ENCODE measurements at places on chromosomes 5 and 9.

DNA sequence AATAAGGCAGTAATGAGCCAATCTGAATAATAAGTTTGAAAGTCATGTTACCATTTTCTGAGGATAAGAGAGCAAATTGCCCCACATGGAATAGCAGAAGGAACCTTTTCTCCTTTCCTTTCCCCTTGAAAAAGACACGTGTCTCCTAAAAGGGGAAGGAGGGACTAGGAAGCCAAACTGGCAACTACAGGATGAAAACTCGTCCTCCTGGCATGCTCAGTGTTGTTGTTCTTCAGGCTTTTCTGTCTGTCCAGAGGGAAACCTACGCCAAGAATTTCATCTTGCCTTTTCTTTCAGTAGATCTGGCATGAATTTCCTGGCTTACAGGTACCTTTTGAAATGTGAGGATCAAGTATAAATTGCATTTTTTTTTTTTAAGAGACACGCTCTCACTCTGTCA, 355.9 kb upstream of the TLE4 start:
- DNase-seq = no peak

DNA sequence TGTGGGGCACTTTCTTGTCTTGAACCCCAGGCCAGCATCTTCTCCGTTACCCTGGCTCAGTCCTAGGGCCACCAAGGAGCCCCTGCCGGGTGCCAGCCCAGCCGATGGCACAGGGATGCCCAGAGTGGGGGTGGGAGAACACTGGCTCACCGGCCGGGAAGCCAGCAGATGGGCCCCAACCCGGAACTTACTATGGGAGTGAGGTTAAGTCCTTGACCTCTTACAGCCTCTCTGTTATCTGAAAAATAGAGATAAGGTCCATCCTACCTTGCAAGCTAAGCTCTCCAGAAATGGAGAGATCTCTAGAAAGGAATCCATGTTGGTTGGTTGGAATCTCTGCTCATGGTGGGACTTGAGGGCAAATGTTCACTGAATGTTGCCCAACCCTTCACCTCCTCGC, 20.8 kb downstream of the SH3PXD2B start:
- no peak for DNase-seq

DNA sequence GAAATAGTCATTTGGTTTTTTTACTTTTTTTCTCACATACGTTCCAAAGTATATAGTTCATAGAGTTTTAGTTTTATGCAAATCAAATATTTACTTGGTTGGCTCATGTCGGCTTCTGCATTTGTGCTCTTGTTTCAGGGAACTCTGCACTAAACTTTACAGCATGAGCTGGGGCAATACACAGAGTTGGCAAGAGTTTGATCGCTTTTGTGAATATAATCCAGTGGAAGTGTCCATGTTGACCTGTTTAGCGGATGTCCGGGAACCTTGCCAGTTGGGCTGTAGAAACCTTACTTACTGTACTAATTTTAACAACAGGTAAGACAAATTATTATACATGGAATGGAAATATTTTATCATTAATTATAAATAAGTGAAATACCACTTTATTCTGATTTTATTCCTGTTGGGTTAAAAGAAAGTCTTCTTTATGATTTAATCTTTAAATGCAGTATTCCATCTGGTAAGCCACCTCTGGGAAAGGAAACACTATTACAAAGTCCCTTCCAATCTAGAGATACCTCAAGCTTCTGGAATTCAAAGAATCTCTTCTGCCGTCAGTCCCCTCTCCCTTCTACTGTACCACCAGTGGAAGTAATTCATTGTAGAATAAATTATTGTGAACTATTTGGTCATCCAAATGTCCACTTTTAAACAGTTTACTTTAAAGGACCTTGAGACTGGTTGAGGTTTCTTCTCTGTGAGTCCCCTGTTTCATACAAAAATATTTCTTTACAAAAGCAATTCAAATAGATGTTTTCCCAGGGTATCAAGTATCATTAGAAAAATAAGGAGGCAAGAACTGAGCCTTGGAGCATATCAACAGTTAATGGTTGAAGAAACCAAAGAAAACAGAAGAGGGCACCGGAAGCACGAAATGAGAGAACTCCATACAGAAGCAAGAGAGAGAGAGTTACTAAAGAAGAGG, 45.2 kb upstream of the GLIPR2 start:
- no peak for DNase-seq

GRCh38 chr5:76303921-76304320, 99.2 kb upstream of the IQGAP2 start:
- DNase-seq = no peak

GRCh38 chr5:95823738-95824609, 1.4 kb upstream of the GLRX start:
- no peak for DNase-seq

- no peak for DNase-seq
These were observed 481.3 kb downstream of the ZSWIM6 start for GRCh38 chr5:61813361-61813760.

GRCh38 chr5:79959407-79959806, 31.7 kb downstream of the MTX3 start:
- no peak for DNase-seq

DNA sequence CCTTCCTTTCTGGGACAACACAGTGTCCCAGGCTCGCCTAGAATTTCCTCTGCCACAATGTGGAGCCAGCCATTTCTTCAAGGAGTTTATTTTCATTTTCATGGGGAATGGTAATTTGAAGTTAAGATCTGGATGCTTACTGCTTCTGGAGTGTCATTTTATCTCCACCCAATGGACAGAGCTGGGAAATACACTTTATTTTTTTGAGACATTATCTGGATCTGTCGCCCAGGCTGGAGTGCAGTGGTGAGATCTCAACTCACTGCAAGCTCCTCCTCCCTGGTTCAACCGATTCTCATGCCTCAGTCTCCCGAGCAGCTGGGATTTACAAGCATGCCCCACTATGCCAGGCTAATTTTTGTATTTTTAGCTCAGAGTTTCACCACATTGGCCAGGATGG, 12.7 kb upstream of the THG1L start:
- DNase-seq = peak; percentile 45

- DNase-seq = no peak
These were observed 2.4 kb downstream of the HMCN2 start for GRCh38 chr9:130267930-130268329.

GRCh38 chr9:12808569-12808968, 33.7 kb downstream of the LURAP1L start:
- DNase-seq = no peak

DNA sequence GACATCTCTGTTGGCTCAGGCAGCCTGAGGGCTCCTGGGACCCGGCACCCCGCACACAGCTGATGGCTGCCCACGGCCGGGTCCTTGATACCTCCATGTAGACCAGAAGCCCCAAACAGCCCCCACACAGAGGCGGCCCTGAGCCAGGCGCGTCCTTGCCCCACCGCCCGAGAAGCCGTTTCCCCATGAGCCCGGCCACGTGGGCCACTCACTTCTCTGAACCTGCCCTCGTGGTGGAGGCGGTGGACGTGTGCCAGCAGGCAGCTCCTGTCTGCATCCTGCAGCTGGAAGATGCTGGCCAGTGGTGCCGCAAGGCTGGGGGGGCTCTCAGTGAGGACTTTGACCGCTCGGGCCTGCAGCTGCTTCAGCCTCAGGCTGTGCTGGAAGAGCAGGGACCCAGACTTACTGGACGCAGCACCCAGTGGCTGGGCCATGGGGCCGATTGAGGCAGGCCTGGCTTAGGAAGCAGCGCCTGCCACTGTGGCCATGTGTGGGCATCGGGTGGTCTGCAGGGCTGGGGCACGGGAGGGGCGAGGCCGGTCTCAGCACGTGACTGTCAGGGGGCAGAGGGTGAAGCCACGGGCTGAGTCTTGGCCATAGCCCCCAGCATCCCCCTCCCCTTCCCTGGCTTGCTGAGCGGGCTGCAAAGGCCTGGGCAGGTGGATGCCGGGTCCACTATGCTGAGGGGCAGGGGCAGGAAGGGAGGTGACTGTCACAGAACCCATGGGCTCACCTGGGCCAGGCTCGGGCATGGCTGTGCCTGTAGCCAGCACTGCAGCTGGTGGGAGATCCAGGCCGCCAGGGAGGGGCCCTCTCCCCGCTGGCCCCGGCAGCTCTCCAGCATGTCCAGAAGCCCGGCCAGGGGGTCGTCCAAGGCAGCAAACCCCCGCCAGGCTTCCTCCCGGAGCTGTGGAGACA, 50.0 kb downstream of the EXD3 start:
- no peak for DNase-seq

DNA sequence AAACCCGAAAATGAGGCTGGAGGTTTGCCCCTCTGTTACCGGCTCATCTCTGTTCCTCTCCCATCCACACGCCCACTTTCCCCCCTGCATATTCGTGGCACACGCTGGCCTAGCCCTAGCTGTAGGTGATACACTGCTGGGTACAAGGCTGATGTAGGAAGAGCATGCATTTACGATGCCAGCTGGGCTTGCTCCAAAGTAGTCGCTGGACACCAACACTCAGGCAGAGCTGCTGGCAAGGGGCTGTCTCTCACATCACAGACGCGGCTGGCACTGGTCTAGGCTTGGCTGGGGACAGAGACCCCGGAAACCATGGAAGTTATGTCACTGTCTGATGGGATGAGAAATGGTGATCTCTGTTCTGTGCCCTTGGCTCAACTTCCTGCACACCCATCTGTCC, 9.8 kb upstream of the PHYKPL start:
- no peak for DNase-seq

- peak; percentile 65 for DNase-seq
These were observed 3.3 kb upstream of the MSMP start for GRCh38 chr9:35757226-35757891.

GRCh38 chr9:18366184-18366583, 107.8 kb upstream of the ADAMTSL1 start:
- DNase-seq = no peak

GRCh38 chr9:31536471-31536870, 848.0 kb upstream of the ACO1 start:
- no peak for DNase-seq

DNA sequence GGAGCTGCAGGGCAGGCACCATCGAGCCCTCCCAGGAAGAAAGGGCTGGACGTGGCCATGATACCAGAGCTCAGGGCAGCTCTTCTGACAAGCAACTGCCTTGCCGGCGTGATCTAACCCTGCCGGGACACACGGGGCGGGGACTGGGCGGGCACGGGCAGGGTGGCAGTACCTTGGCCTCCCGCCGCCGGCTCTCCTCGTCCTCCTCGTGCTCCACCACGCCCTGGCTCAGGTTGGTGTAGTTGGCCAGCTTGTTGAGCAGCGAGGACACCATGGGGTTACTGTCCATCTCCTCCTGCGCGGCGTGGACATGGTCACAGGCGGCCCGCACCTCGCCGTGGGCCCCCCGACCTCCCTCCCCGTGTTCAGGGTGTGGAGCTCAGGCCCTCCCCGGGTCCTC, 18.5 kb downstream of the SLC12A7 start:
- DNase-seq = no peak

DNA sequence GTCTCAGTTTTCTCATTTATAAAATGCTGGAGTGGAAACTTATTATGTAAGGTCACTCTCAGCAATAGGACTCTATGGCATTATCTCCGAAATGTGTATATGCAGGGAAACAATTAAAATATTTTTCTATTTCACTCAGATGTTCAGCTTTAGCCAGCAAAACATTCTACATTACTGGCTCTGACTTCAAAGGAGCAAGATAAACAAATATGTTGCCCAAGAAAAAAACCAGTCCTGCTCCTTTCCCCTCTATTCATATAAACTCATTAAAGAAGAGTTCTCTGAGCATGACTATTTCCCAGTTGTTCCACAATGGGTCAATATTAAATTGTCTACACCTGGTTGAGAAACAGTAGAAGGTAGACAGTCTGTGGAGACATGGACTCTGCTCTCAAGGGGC, 155.0 kb downstream of the NPR3 start:
- DNase-seq = no peak

DNA sequence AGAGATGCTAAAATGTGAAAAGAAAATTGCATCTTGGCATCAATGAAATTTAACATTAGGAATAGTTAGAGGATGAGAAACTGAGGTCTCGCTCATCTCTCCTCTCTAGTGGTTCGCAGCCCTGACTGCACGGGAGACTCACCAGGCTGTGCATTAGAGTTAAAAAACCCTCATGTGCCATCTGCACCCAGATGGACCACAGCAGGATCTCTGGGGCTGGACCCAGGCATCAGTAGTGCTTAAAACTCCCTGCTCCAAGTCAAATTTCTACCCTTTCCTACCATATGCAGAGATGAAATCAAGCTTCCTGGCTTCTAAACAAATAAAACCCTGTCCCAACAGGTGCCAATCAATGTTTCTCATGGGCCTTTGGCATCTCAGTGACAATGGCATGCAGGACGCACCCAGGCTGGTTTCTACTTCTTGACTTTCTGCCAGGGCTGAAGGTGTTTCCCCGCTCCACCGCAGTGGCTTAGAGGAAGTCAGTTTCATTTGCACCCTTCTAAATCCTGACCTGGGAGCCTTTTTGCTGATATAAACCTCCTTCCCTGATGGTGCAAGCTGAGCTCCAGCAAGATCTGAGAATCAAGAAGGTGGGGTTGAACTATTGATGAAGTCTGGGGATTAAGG, 132.6 kb downstream of the NSG2 start:
- no peak for DNase-seq

DNA sequence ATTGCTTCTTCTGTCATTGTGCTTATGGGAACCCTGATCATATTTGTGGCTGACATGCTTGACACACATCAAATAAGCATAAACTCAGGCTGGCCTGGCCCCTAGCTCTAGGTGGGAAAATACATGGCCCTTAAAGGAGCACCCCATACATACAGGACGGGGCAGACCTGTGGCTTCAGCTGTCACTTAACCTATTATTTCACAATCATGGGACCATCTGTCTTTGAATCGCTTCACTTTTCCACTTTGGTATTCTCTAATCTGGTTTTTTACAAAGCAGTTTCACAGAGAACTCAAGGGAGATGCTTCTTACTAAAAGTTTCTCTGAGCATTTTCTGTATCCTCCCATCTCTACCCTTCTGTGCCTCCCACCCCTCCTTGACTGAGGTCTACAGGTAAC, 34.6 kb upstream of the LRRTM2 start:
- DNase-seq = no peak

- no peak for DNase-seq
These were observed 107.2 kb upstream of the TXNDC8 start for GRCh38 chr9:110444911-110445310.

- DNase-seq = no peak
These were observed 115.9 kb downstream of the DROSHA start for GRCh38 chr5:31415960-31416359.

- DNase-seq = no peak
These were observed 400.2 kb upstream of the IRX4 start for GRCh38 chr5:2282893-2283292.

- DNase-seq = peak; percentile 45
These were observed 26.5 kb downstream of the OXCT1 start for GRCh38 chr5:41843456-41844370.

Data from D341Med (cell line).